ENCODE measurements at places on chromosomes 5 and 9. TPM values are rescaled to one million over a fixed set of nuclear protein-coding genes. Genes with fewer than 3 reads are reported as not detected.

GRCh38 chr5:137395011-137395755, 103.9 kb downstream of the SPOCK1 start:
- no peak overlapping the region for H3K27ac ChIP-seq
- H3K27me3 ChIP-seq = no peaks in the 10 kb centered on the region
- no peaks in the 10 kb centered on the region for H3K36me3 ChIP-seq

The PCDHGA1 gene
- 0.09 TPM for total RNA-seq

The RNF183 gene
- not detected for total RNA-seq

DNA sequence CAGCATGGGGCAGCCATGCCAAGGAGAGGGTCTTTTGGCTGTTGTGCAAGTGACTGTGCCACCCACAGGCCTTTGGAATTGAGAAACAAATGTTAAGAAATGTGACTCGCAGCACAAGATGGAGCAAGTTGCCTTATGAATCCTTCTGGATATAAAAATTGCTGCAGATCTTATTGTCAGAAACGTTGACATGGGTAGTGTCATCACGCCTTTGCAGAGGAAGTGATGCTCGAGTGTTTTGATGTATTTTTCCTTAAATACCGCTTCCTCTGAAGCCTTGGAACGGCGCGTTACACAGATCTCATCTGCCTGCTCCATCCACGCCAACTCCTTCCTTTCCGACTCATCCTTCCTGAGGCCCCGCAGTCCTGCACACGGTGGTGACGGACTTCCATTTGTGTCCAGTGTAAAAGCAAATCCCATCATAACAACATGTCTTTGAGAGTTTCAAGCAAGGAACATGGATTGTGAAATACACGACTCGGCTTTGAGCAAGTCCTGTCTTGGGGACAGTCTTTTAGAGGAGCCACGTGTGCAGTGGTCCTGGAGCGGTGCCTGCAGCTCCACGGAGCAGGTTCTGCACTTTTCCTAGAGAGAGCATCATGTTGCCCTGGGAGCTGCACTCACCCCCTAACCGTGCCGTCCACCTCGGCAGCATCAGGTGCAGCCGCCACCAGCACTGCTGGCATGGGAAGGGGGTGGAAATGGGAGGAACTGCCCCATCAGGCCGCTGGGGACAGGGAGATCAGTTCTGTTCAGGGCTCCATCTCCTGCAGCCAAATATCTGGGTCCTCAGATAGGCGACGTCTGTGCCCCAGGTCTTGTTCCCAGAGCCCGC, 15.1 kb downstream of the ROPN1L start:
- H3K4me3 ChIP-seq = no peak overlapping the region
- no peak overlapping the region for H3K27ac ChIP-seq
- DNase-seq = no peak
- no peaks in the 10 kb centered on the region for H3K36me3 ChIP-seq

DNA sequence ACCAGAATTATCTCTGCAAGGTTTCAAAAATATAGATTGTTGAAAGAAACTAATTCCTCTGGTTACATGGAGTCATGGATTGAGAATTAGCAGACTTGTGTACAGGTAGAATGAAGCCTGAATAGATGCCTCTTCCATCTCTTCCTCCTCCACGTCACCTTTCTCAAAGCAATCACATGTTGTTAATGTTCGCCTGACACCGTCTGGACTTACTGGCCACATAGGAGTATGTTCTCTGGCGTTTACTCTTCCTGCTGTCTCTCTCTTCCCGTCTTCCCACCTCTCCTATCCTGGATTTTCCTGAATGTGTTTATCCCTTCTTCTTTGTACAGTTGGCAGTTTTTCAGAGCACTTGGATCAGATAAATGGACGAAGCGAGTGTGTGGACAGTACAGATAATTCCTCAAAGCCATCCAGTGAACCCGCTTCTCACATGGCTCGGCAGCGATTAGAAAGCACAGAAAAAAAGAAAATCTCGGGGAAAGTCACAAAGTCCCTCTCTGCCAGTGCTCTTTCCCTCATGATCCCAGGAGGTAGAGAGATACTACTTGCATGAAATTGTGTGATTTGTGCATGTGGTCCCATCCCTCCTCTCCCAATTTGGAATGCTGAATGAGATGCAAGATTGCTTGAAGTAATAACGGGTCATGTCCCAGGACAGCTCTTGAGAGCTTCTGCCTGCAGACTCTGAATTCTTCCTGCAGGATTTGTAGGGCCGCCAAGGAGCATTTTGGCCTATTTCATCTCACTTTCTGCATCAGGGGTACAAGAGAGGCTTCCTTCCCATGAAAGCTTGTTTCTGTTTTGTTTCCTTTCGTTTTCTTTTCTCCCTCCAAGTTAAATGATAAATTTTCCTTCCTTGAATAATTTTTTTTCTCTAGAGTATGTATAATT, 47.3 kb downstream of the CD180 start:
- no peak overlapping the region for H3K27ac ChIP-seq
- no peak overlapping the region for H3K4me3 ChIP-seq
- H3K27me3 ChIP-seq = no peaks in the 10 kb centered on the region

- no peak for DNase-seq
- no peaks in the 10 kb centered on the region for H3K4me1 ChIP-seq
Measured at GRCh38 chr9:115794921-115795475, 358.6 kb upstream of the PAPPA start.

DNA sequence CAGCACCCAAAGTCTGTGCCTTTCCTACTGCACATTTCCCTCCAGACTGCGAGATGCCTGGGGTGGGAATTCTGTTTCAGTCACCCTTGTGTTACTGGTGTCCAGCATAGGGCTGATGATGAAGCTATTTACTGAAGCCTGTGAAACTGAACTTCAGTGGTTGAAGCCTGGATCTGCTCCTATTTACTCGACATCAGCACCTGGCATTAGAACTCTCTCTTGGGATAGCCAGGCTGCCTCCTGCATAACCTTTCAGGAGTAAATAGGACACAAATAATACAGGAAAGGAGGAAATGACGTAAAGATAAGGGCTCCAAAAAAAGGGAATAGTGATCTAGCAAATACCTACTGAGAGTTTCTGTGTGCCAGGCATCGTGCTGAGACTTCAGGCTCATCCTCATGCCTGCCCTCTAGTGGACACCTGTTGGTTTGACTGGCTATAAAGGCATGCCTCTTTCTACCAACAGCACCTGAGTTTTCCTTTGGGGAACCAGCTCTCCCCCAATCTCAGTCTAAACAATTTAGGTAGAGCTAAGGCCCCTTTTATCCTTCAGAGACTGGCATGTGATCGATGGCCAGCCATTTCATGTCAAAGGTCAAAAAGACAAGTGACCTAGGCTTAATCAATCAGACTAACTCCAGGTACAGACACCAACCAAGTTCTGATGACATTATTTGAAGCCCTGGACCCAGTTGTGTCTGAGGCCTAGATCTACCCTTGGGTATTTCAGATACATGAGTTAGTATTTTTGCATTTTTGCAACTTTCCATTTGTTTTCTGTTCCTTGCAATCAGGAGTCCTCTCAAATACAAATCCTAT, 192.1 kb upstream of the TRIM32 start:
- no peaks in the 10 kb centered on the region for H3K27me3 ChIP-seq
- H3K36me3 ChIP-seq = no peaks in the 10 kb centered on the region
- no peak overlapping the region for H3K27ac ChIP-seq

Data from CD8-positive, alpha-beta memory T cell (primary cell).